ENCODE measurements at places on chromosomes 1 and 21.

DNA sequence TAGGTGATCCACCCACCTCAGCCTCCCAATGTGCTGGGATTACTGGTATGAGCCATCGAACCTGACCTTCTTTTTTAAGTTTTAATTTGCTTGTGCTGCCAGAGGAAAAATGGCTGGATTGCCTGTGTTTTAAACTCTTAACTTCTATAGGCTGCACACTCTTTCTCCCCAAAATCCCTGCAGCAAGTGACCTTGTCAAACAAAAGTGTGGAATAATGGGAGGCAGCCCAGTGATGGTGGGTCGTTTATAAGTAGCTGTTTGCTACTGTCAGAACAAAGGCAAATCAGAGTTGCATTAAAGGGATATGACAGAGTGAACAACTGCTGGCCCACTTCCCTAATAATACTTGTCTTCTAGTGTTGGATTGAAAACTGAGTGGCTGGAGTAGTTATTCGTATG lies 74.2 kb downstream of the ADGRL2 start:
- DNase-seq, result no peak

DNA sequence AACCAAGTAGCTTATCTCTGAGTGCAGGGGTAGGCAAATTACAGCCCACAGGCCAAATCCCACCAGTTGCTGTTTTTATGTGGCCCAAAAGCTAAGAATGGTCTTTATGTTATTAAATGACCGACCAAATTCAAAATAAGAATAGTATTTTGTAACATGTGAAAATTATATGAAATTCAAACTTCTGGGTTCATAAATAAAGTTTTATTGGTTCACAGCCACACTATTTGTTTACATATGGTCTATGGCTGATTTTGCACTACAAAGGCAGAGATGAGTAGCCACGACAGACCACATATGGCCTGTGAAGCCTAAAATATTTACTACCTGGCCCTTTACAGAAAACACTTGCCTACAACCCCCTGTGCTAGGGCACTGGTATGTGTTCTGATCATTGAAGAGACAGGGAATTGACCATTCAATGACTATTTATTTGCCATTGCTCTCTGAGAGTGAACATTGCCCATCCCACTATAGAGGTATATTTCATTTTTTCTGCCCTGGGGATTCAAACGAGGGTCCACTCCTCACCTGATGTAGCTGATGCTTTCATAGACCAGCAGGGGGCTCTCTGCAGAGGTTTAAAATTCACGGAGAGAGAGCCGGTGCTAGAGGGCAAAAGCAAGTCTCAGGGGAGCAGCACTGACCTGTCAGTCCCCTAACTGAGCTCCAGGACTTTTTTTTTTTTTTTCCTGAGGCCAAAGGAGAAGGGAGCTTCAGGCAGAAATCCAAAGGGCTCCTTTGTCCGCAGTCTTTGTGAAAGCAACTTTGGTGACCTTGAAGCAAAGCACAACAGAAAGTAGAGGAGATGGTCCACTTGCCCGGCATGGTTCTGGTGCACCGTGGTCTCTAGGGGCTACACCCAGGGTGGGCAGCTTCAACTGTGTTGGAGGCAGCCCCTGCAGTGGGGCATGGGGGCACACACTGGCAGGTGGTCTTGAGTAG lies 7.3 kb upstream of the GNL2 start:
- peak; percentile 61 for DNase-seq

DNA sequence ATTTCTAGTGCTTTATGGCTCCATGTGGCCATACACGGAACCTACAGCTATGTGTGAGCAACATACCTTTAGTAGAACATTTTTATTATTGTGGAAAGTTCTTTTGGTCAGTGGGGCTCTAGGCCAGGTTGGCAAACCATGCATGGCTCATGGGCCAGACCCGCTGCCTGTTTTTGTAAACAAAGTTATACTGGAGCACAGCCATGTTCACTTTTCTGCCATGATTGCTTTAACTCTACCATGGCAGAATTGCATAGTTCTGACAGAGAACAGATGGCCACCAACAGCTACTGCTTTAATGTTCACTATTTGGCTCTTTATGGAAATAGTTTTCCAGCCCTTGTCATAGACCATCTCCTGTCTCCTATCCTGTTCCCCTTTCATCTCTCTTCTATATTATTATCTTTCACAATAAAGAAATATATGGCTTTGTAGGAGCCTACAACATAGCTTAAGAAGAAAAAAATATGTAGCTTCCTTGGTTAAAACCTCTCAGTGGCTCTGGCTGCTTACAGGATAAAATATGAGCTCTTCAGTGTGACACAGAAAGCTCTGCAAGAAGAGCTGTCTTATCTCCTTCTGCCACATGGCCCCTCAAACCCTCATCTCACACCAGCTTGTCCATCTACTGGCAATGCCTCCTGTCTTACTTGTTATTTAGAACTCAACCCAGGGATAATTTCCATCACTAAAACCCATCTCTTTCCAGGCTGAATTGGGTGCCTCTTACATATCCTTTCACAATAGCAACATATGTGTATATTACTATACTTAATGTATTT lies 54.6 kb upstream of the RWDD3 start:
- no peak for DNase-seq

GRCh38 chr1:180250883-180251509 lies 20.9 kb downstream of the LHX4 start:
- no peak for DNase-seq

DNA sequence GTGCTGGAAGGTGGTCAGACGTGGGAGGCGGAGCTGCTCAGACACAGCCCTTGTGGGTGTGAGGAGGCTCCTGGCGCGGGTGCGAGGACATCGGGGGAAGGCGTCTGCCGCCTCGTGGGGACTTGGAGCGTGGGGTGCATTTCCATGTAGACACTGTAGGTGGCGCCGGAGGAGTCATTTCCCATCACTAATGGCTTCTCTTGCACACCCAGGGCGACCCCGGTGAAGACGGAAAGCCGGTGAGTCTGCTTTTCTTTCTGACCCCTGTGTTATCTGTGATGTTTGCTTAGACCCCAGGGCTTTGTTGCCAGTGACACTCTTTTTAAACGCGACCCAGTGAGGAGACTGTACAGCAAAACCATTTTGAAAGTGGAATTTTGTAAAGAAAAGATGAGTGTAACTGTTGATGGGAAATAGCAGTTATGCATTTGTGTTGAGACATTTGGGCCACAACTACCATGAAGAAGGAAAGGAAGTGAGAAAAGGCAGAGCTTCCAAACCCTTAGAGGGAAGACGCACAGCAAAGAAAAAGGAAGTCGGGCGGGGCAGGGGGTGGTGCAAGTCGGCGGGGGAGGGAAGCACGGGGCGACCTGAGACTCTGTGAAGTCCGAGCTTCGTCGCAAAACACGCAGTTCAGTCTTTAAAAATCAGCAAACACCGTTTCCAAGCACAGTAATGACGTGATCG lies 64.0 kb downstream of the SLC19A1 start:
- DNase-seq, result peak; percentile 64

DNA sequence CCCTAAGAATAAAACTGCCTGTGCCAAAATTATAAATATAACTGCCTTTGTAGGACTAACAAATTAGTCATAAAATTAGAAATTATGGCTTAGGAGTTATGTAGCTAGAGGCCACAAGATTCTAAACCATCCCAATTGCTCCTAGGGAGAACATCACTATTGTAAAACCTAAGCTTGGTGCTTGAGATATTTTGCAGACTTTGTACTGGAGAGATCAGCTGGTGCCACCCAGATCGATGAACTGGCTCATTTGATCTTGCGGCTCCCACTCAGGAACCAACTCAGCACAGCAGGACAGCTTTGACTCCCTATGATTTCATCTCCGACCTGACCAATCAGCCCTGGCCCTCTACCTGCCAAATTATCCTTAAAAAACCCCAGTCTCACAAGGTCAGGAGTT lies 30.6 kb downstream of the HHAT start:
- no peak for DNase-seq

- peak; percentile 56 for DNase-seq
Observed at GRCh38 chr1:239386453-239387303, at the start of gene CHRM3. TSS of gene CHRM3 (plus strand) at chr1:239386568. CDS start at chr1:239907452, 520,884 bp downstream.

DNA sequence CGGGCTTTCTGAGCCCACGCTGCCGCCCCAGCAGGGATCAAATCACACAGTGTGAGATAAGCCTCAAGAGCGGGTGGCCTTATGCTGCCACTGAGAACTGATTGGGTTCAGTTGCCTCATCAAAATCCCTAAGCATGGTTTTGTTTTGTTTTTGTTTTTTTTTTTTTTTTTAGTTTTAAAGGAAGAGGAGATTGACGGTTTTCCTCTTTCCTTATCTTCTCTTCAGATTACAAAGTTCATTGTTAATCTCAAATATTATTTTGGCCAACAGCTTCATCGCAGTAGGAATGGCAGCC lies 651 bp downstream of the COA6 start:
- DNase-seq, result no peak

DNA sequence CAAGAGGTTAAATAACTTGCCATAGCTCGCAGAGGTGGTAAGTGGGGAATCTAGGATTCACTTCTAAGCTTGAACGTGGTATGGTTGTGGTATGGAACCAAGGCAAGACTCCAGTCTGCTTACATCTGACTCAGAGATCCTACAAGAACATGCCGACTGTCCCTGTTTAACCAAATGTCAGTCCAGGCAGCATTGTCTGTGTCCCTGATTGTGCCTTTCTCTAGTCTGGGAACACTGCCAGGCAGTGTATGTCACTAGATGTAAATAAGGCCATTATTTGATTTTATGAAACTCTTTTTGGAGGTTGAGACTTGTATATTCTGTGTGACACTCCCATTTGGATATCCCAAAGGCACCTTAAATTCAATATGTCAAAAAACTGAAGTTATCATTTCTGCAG lies 96.0 kb downstream of the NOS1AP start:
- DNase-seq, result no peak

GRCh38 chr1:66298464-66298863 lies 235.5 kb upstream of the SGIP1 start:
- peak; percentile 10 for DNase-seq

- DNase-seq, result no peak
Observed at GRCh38 chr1:181504399-181504842, 21.1 kb downstream of the CACNA1E start.

- peak; percentile 61 for DNase-seq
Observed at GRCh38 chr1:117067533-117068370, 7.6 kb downstream of the TTF2 start.

GRCh38 chr1:59499273-59499942 lies 202.5 kb downstream of the FGGY start:
- no peak for DNase-seq

- no peak for DNase-seq
Observed at GRCh38 chr1:54008876-54009275, 9.1 kb downstream of the LDLRAD1 start.

GRCh38 chr1:1926886-1927660 lies 8.0 kb upstream of the TMEM52 start:
- no peak for DNase-seq

- no peak for DNase-seq
Observed at GRCh38 chr21:45713613-45714012, 70.1 kb downstream of the PCBP3 start.

DNA sequence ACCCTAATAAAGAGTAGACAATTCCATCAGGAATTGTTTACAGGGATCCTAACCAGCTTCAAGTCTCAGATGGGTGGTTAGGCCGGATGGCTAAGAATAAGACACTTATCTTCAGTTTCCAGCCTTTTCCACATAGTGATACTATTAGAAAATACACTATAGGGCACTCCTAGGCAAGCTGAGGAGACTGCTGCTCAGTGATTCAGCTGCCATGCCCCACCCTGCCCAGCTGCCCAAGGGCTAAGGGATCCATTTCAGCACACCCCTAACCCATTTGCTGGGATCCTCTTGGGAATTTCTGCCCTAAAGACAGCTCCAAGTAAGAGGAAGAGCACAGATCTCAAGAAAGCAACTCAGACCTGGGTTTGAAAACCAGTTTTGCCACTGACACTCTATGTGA lies 31.9 kb downstream of the PLPP3 start:
- DNase-seq, result no peak

DNA sequence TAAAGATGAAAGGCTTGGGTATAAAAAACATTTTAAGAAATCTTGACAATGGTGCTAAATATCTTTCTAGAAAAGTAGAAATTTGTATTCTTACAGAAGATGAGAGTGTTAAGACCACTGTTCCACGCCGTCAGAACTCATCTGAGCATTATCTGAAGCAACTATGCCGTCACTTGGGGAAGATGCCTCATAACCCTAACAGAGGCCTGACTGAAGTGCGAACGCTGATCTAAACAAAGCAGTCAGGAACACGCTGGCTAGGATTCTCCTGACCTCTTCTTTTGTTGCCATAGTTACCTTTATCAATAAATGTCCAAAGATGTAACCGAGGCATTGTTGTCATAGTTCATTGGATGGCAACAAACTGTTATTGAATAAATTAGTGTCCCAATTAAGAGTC lies 612.4 kb downstream of the LTN1 start:
- no peak for DNase-seq

DNA sequence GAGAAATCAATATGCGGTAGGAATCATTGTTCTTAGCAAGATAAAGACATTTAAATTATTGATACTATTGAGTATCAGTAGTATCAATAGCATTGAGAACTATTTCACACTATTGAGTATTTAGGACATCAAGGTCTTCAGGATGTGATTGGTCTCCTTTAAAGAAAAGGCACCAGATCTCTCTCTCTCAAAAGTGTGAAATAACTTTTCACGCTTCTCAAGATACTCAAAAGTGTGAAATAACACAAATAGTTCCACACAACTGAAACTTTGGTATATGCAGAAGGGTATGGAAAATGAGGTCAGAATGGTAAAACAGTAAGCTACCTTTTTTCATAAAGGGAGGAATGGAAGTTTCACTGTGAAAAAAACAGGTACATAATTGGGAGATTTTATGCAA lies 6.7 kb upstream of the PYHIN1 start:
- no peak for DNase-seq

- DNase-seq, result peak; percentile 25
Observed at GRCh38 chr1:96973605-96974004, 252.0 kb downstream of the PTBP2 start.

DNA sequence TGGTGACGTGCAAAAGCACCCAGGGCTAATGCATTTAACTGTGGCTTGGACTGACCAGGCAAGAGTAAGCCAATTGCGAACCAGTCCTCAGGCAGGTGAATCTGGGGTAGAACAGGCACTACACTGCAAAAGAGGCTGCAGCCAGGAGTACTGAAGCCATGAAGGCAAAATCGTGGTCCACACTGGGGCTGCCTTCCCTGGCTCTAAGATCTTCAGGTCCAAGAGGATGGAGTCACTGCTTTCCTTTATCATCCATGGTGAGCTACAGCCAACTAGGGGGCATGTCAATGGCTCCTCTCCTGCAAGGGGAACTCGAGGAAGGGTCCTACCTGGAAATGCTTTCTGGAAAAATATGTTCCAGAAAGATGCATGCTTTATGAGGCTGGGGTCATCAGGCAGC lies 100.6 kb upstream of the AJAP1 start:
- DNase-seq, result no peak
